Activated naive CD8-positive, alpha-beta T cell treated with anti-CD3 and anti-CD28 coated beads, Interleukin-2, amount 50 U/mL, for 16 hours (primary cell): ENCODE measurements at places on chromosomes 6 and 20.
A peak's percentile ranks its signal among the peaks of the same experiment; 100 is the strongest.

GRCh38 chr6:147933224-147933623 is 409.4 kb upstream of the SASH1 start:
- no peak for DNase-seq

GRCh38 chr20:43723735-43724134 is 3.1 kb downstream of the GTSF1L start:
- no peak for DNase-seq

- DNase-seq = no peak
These were observed 691 bp downstream of the SLC22A7 start for GRCh38 chr6:43298565-43299337.

DNA sequence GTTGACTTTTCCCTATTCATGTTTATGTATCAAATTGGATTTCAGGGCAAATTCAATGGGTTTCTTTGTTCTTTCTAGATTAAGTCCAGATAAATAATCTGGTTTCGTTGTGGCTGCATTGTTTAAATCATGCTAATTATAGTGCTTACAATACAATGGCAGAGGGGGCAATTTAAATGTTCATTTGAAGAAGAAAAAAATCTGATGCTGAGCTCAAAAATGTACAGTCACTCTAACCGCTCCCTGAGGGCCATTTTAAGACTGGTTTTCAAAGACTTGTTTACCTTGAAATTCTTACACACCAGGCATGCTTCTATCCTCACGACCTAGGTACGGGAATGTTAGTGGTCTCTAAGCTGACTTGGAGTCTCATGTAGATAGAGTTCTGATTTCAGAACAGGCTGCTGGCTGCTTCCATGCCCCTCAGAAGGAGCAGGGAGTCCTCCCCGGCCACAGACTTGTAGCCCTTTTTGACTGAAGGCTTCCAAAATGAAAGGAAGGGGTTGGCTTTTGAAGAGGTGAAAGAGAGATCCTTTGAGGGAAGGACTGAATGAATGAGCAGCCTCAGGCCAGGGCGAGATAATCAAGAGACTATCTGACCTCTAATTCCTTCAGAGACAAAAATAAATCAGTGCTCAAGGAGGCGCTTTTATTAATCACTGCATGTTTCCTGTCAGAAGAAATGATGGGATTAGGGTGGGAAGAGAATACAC is 86.1 kb upstream of the ZNF217 start:
- DNase-seq = no peak

GRCh38 chr6:41255110-41255509 is 27.0 kb downstream of the TREML4 start:
- no peak for DNase-seq

DNA sequence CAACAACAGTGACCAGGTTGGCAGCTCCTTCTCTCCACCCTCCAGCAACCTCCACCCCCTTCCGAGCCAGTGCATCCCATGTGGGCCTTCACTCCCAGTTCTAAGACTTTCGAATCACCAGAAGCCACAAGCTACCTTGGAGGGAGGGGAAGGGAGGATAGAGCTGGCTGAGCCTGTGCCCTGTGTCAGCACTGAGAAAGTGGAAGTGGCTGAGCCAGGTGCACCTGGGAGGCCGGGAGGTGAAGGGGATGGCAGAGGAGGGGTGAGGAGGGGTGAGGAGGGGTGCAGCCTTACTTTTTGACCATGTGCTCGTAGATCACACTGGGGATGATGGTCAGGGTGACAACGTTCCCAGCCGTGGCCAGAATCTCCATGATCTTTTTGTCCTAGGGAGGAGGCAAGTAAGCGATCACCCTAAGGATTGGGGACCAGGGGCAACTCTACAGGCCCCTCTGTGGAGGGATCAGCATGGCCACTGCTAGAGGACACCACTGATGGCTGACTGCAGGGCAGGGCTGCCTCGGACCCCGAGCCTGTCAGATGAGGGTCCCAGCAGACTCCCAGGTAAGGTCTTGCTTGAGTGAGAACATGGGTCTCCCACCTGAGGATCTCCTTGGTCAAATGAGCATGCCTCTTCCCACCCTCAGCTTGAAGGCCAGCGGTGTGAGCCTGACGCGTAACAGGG is 18.3 kb downstream of the SDCBP2 start:
- DNase-seq = no peak

GRCh38 chr6:157893238-157893637 is 70.2 kb downstream of the SNX9 start:
- DNase-seq = no peak

- DNase-seq = no peak
These were observed 55.1 kb downstream of the FKBP5 start for GRCh38 chr6:35633579-35634089.

DNA sequence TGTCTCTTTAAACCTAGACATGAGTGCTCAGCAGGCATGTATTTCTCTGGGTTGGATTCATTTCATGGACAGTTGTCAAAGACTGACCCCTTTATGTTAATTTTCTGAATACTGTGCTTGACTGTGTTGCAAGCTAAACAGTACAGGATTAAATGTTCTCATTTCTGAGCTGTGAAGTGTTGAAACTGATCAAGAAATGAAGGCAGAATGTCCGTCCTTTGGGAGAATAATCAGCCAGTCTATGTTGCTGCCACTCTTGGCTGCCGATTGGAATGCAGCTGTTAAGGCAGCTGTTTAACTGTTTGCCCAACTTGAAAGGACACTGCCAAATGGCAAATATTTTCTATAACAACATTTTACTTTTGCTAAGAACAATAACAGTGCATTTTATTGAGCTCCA is 87.3 kb downstream of the CEP57L1 start:
- DNase-seq = no peak

DNA sequence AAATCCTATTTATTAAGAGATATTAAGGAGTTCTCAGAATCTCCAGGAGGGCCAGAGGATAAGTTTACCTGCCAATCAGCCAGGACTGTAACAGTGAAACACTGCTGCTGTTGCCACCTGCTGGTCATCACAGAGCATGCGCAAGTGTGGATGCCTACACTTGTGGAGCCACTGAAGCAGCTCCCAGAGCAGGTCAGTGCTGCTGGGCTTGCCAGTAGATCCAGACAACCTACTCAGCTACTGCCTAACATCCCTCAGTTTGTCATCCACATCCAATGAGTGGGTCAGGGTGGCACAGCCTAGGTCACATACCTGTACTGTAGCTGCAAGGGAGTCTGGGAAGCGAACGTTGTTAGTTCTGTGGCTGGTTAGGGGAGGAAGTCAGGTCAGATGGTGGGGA is 18.3 kb upstream of the NHSL1 start:
- peak; percentile 11 for DNase-seq

DNA sequence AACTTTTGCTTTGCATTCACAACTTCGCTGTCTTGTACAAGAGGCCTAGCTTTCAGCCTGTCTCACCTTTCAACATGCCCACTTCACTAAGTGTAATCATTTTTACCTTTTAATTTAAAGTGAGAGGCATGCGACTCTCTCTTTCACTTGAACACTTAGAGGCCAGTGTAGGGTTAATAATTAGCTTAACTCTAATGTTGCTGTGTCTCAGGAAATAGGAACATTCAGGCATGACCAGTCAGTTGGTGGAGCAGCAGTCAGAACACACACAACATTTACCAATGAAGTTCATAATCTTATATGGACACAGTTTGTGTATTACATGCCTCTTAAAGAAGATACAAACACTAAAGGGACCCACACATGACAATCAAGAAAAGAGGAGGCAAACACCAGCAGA is 47.6 kb downstream of the HTR1B start:
- no peak for DNase-seq

DNA sequence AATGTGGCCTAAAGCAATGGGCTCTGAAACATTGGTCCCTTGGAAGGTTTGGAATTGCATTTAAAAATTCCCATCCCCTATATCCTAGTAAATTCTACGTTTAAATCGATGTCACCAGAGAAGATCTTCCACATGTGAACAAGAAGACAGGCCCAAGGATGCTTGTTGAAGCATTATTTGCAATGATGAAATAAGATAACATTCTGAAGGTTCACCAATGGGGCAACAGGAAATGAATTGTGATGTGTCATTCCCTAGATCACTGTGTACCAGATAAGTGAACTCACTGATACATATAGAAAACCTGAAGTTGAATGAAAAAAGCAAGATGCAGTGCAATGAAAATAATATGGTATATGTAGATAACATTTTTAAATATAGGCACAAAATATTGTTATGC is 464.3 kb upstream of the BTBD3 start:
- DNase-seq = no peak

- no peak for DNase-seq
These were observed 7.0 kb downstream of the PPIL1 start for GRCh38 chr6:36867471-36868224.

- no peak for DNase-seq
These were observed 423.8 kb upstream of the ID4 start for GRCh38 chr6:19413323-19413722.

DNA sequence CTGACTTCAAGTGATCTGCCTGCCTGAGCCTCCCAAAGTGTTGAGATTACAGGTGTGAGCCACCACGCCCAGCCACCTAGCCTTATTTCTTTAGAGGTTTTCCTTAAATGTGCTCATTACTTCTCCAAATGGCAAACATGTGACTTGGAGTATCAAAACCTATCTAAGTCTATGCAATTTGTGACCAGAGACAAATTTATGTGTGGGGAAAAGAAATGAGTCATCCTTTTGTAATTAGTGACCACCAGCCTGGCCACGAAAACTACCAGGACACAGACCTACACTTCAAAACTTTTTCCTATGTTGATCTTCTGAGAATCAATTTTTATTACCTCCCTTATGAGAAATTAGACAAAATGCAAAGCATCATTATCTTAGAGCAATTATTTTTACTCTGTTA is 64.6 kb upstream of the OGFRL1 start:
- DNase-seq = no peak

- no peak for DNase-seq
These were observed 589.2 kb downstream of the PHF3 start for GRCh38 chr6:64224819-64225218.

DNA sequence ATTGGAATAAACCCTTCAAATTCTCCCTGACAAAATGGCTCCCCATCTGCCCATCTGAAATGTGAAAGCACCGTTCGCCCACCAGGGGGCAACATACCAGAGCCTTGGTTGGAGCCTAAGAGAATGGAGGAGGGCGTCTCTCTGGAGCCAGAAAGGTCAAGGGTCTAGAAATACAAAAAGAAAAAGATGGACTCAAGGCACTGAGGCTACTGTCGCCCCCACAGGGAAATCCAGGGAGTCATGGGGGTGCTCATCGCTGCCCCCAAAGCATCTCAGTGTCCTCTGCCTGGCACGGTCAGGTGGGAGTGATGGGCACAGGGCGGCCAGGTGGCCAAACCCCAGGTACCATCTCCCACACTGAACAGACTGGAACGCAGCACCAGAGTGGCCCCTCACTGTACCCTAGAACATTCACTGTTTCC is 136.3 kb downstream of the ZMYND8 start:
- DNase-seq = peak; percentile 23

- DNase-seq = no peak
These were observed 491.3 kb downstream of the MAFB start for GRCh38 chr20:40197691-40198090.

- peak; percentile 5 for DNase-seq
These were observed 148.3 kb downstream of the GPX5 start for GRCh38 chr6:28673787-28674671.

- DNase-seq = peak; percentile 20
These were observed 2.0 kb downstream of the BACH2 start for GRCh38 chr6:90294614-90294988.

- DNase-seq = no peak
These were observed 30.5 kb downstream of the QRSL1 start for GRCh38 chr6:106659859-106660258.

GRCh38 chr6:19851241-19852089 is 14.3 kb downstream of the ID4 start:
- DNase-seq = no peak

DNA sequence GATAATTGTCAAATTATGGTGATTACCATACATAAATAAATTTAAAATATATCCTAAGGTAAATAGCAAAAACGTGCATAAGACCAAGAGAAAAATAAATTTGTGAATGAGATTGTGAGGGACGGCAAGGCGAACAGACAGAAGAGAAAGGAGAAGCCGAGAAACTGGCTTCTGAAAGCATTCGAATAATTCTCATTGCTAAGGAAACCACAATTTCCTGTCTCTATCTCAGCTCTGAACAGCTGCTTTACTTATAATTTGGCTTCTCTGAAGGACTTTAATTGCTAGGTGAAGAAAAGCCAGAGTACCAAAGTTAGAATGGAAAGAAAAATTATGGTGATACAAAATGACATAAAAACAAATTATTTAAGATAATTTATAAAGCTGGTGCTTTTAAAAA is 79.0 kb upstream of the RGS17 start:
- DNase-seq = no peak

DNA sequence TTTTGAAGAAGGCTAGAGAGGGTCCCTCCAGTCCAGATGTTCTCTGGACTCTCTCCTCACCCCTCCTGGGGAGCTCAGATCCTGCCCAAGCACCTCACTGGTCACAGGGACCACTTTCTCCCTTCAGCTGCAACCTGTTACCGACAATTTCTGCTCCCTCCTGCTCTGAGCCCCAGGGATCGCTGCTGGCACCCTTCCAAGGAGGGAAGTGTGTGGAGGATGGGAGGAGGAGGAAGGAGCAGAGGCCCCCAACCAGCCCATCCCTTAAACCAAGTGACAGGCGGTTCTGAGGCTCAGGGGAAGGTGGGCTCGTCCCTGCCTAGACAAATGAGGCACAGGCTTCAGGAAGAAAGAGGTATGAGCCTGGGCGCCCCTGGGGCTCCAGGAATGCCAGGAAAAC is 13.9 kb downstream of the PMEPA1 start:
- no peak for DNase-seq

- DNase-seq = no peak
These were observed 301.3 kb upstream of the TCF21 start for GRCh38 chr6:133587546-133588160.

- no peak for DNase-seq
These were observed 793 bp upstream of the FAM50B start for GRCh38 chr6:3848380-3848779.

DNA sequence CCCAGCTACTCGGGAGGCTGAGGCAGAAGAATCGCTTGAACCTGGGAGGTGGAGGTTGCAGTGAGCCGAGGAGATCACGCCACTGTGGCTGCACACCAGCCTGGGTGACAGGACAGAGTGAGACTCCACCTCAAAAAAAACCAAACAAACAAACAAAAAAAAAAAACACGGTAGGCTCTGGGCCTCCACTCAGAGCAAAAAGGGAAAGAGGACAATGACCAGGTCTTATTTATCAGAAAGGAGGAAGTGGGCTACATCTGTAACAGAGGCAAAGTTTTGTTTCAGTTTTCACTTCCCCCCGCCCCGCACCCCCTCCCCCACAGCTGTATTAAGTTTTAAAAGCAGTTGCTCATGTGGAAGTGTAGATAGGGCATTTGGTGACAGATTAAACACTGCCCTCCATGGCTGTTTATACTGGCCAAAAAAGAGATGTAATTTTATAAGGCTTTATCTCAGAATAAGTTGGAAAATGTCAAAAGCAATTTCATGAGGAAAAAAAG is 114.6 kb downstream of the RCAN2 start:
- DNase-seq = no peak

GRCh38 chr6:30357678-30358540 is 13.0 kb downstream of the RPP21 start:
- no peak for DNase-seq

DNA sequence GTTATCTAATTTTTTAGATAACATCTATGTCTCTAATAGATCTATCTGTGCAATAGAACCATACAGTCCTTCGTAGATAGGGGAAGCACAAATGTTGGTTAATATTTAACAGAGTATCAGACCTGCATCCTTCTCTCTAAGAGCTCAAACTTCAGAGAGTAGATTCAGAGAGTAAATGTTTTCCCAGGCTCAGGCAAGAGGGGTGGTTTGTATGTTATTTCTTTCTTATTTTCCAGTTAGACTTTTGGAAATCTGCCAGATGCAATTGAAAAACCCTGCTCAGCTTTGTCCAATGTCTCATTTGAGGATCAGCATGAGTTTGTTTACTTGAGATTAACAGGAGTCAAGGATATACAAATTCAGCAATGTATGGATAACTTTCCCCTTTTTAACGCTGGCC is 361.9 kb downstream of the BCKDHB start:
- DNase-seq = no peak
